RKO (cell line): ENCODE measurements at places on chromosomes 13 and 19.

GRCh38 chr19:39595950-39596349 lies 6.4 kb upstream of the LGALS13 start:
- peak; percentile 63 for DNase-seq

DNA sequence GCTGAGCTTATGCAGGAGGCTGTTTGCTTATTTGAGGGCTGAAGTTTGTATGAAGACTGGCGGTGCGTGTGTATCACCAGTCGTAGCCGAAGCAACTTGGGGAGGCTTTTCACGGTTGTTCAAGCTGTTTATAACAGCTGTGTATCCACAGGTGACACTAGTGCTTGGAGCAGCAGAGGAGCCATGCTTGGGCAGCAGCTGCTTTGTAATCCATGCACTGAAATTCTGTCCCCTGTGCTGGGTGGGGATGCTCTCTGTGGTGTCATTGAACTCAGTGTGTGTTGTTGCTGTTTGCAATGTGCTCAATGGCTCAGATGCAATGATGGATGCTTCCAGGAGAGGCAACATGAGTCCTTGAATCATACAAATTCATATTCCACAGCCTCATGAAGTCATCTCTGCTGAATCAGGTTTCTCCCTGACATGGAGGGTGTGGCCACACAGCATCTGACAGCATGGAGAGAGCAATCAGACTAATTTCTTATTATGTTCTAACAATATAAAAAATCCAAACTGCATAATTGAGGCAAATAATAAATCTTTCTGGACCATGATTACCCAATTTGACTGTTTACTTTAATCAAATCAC lies 18.8 kb upstream of the GTF3A start:
- DNase-seq, result peak; percentile 56

DNA sequence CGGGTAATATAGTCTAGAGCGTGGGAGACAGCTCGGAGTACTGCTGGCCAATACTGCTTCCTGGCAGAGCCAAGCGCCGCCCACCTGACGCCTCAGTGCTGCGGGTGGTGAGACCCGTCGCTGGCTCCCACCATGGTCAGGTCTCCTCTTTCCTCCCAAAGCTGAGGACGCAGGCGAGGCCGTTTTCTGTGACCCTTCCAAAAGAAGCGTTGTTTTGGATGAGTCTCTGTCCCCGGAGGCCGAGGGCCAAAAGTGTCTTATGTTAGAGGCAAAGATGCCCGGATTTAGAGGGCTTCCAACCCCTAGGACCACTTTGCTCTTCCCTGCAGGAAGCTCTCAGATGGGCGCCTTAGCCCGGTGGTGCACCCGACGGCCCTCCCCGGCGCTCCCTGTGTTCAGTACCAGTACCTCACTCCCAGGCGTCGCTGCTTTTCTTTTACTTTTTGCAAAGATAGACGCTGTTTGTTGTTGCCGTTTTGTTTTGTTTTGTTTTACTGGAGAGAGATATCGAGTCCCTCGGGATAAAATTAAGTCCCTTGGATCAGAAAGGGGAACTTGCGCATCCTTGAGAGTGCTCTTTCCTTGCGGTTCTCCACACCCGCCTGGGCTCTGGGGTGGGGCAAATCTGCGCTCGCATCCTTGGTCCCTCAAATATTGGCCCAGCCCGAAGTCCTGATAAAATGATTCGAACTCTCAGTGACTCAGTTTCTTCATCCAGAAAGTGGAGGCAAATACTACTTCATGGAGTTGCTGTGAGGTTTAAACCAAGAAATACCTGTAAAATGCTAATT lies 7.0 kb downstream of the PDX1 start:
- DNase-seq, result no peak

DNA sequence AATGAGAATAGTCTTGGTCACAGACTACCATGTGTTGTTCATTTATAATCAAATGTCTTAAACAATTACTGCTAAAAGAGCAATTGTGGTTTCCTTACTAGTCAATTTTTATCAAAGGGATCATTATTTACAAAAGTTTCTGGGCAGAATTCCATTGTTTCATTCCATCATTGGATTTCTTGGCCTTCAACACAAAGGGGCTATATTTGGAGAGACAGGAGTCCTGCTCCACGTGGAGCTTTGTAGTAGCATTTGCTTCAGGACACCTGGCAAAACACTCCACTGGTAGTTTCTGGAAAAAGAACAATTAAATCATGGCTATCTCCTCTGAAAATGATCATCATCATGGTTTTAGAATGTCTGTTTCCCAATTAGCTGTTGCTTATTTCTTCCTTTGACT lies 22.3 kb upstream of the STARD13 start:
- DNase-seq, result no peak

GRCh38 chr13:41029629-41030028 lies 10.5 kb upstream of the ELF1 start:
- no peak for DNase-seq

- DNase-seq, result no peak
Measured at GRCh38 chr13:25352230-25352629, 19.5 kb upstream of the ATP8A2 start.

DNA sequence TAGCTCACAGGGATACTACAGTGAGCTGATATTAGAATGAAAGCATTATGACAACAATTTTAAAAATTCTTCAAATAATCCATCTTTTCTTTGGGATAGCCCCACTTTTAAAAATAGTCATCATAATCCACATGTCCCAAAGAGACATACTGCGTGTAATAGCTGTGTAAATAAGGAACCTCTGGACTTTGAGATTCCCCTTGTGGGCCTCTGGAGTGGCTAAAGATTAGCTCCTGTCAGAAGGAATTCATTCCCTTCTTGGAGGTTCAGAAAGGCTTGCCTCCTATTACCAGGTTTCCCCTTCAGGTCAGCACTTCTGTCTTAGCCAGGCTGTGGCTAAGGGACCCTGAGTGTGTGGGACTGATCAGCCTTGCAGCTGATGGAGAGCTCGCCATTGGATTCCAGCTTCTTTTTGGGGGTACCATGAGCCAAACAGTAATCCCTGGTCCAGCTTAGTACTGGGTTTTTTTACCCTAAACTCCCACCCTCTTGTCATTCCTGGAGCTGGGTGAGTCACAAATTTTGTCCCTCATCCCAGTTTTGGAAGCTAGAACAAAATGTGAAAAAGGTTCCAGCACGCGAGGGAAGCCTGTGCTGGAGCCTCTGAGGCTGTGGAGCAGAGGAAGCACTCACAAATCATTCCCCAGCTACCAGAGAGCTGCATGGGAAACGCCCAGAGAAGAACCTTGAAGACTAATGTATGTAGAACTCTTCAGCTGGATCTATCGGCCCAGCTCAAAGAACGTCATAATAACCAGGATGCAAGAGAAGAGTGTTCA lies 96.7 kb downstream of the RNASEH2B start:
- no peak for DNase-seq

DNA sequence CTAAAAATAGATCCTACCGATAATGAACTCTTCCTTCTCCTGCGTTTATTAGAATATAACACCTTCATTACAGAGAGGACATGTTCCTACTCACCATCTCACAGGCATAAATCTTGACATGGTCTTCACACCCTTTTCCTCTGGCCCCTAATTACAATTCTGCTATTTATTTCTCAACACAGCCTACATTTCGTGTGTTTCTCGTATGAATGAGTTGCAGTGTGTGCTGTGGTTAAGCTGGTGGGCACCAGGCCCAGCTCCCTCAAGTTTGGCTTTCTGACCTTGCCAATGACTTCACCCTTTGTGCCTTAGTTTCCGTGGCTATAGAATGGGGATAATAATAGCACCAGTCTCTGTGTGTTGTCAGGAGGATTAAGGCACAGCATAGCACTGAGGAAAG lies 12.3 kb upstream of the KATNAL1 start:
- no peak for DNase-seq

DNA sequence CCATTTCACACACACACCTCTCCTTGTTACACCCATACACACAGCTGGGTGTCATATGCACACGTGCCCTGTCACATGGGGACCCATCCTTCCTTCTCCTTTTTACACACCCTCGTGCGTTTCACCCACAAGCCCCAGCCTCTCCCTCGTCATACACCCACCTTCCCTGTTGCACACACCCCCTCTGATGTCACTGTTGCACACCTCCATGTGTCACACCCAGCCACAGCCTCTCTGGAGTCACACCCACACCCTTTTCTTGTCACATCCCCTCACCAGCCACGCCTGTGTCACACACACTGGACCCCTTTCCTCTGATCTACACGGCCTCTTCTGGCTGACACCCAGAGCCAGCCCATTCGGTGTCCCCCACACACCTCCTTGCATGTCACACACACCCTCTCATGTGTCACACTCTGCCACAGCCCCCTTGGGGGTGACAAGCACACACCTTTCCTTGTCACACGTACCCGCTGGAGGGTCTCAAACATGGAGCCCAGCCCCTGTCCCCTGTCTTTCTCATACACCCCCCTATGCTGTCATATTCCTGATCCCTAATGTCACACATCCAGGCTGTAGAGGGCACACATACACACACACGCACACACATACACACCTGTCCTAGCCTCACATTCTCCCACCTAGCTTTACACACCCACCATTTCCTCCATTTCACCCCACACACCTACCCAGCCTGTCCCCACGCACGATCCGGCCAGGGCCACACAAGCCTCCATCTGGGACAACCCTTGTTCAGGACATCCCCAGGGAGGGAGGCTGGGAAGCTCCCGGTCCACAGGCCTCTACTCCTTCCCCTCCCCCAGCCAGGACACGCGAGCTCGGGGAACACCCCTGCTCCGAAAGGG lies 1.4 kb downstream of the NOVA2 start:
- no peak for DNase-seq

GRCh38 chr19:43636121-43636683 lies 3.4 kb downstream of the CADM4 start:
- no peak for DNase-seq

DNA sequence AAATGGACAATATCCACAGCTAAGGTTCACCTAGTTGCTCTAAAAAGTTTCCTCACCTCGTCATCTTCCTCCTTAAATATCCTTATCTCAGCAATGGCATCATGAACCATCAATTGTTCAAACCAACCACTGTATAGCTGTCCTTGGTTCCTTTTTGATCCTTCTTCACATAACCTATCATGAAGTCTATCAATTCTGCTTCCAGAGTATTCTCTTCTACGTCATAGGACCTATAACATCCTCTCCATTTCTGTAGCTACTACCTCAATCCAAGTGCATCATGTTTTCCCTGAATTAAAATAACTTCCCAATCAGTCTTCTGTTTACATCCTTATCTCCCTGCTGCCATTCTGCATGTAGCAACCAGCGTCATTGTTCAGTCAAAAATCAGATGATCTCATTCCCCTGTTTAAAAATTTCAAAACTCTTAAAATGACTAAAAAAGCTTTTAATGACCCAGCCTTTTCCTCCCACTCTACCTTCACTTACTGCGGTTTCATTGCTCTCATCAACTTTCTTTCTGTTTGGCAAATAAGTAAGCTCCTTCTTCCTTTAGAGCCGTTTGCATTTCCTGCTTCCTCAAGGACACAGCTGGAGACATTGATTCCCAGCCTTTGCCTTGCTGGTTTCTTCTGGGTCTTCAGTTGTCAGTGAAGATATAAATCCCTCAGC lies 223.9 kb upstream of the MIR17HG start:
- DNase-seq, result no peak
